ENCODE measurements at places on chromosomes 5 and 9.

DNA sequence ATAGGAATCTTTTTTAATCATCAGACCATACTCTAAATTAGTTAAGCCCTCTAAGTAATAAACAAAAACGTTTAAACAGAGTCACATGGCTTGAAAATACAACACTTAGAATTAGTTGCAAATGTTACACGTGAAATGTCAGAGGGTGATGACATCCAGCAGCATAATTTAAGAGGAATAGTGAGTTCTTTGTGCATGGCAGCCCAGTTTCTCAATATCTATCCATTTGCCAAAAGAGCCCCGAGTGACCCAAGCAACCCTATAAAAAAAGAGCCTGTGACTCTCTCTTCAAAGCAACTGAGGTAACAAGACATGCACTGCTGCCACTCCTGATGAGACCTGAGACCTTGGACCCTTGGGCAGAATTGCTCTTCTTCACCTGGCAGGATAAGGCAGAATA is 96.9 kb upstream of the RASA1 start:
- DNase-seq: no peak

GRCh38 chr9:131277287-131277909 is 1.1 kb upstream of the FAM78A start:
- DNase-seq: no peak

DNA sequence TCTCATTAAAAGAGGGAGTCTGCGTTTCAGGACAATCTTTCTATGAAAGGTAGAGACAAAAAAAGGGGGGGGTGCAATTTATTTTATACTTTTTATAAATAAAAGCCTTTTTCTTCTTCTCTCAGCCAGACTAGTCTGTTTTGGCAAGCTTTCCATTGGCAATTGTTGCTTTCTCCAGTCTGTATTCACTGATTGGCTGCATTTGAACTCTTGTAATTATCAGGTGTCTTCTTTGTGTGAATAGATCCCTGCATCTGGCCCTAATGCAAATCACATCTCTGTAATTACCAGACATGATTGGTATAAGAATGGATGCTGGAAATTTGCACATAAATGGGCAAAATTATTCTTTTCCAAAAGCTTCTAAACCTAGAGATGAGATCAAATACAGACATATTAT is 7.6 kb upstream of the EQTN start:
- no peak for DNase-seq

GRCh38 chr9:126611193-126611591 is 2.5 kb upstream of the LMX1B start:
- DNase-seq: no peak

- DNase-seq: no peak
These were observed 65.2 kb downstream of the TMC1 start for GRCh38 chr9:72586388-72587130.
